EL (cell line): ENCODE measurements at places on chromosomes 16 and 17.

- DNase-seq = no peak
These were observed 89.6 kb downstream of the CACNG3 start for GRCh38 chr16:24345704-24346103.

DNA sequence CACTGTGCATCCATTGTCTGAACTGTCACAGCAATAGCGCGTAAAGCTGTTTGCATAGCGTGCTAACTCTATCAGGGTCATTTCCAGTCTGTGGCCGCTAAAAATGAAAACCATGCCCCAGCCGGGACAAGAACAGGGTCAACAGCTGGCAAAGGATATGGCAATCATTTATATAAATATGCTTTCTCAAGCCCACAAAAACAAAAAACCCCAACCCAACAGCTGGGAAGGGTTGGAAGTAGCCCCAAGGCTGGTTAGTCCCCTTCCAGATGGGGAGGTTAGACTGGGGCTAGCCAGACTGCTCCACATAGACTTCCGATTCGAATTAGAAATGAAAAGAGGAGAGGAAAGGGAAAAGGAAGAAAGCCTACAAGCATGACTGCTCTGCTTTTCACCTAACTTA is 203.3 kb upstream of the TBX2 start:
- no peak for DNase-seq

- peak; percentile 10 for DNase-seq
These were observed 4.8 kb upstream of the SHISA9 start for GRCh38 chr16:12896562-12896961.

DNA sequence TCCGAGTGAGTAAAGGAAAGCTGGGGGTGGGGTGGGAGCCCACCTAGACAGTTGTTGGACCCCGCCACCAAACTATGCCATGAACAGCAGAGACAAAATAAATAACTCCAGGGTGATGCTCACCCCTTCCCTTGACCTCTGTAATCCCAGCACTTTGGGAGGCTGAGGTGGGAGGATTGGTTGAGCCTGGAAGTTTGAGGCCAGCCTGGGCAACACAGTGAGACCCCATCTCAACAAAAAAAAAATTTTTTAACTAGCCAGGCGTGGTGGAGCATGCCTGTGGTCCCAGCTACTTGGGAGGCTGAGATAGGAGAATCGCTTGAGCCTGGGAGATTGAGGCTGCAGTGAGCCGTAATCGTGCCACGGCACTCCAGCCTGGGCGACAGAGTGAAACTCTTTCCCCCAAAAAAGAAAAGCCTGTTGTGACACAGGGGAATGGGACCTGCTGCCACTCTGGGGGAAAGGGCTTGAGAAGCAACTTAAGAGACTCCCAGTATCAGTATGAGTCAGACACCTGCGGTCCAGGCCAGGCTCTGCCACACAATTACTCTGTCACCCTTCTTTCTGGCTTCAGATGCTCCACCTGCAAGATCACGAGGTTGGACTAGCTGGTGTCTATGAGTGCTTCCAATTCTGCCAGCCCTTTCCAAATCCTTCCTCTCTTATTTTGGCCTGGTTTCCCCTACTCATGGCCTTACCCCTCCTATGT is 5.0 kb downstream of the SGCA start:
- no peak for DNase-seq

DNA sequence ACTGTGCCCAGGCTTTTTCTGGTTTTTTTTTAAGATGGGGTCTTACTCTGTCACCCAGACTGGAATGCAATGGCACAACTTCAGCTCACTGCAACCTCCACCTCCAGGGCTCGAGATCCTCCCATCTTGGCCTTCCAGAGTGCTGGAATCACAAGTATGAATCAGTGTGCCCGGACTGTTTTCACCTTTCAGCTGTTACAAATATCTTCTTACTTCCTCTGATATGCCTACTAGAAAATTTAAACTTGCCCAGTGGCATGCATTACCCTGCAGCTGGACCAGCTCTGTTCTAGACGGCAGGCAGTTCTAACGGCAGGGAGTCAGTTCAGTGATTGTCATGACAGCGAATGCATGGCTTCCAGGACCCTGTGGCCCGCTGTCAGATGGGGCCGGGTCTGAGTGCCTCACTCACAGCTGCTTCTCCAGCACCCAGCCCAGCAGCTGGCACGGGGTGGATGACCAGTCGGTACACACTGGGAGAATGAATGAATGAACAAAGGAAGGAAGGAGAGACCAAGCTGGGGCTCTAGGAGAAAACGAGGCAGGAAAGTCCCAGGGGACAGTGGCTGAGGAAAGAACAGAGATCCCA is 28.0 kb upstream of the LITAF start:
- DNase-seq = peak; percentile 39

GRCh38 chr16:69012906-69013305 is 92.5 kb upstream of the HAS3 start:
- no peak for DNase-seq

DNA sequence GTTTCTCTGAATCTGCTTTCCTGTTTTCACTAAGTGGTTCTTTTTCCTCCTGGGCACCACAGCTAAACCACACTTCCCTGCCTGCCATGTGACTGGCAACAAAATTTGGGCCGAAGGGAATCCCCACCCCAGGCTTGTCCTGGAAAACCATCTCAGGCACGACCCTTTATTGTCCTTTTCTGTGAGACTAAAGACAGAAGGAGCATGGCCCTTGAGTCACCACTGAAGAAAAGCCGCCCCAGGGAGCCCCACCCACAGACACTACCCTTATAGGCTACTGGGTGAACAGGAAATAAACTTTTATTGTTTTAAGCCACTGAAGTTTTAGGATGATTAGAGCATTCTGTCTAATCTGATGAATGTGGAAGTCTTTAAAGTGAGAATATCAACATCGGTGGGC is 88.6 kb upstream of the BRD7 start:
- no peak for DNase-seq

GRCh38 chr16:87721622-87722585 is 43.9 kb downstream of the KLHDC4 start:
- DNase-seq = no peak

DNA sequence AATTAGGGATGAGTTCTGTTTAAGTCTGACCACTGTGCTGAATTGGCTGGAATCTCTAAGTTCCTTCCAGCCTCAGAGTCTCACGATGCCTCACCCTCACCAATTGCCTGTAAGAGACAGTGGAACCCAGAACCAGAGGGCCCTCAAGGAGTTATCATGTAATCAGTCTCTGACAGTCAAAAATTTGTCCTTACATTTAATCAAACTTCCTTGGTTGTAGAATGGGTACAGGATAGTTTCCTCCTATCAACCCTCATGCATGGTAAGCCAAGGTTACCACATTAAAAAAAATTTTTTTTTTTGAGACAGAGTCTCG is 83.2 kb downstream of the CDK5R1 start:
- no peak for DNase-seq
